ENCODE measurements at places on chromosomes 2 and 18.

GRCh38 chr2:239399433-239399920 is 1.3 kb downstream of the HDAC4 start:
- DNase-seq, result peak; percentile 9

- DNase-seq, result no peak
These were observed 80.1 kb downstream of the XDH start for GRCh38 chr2:31334311-31335026.

DNA sequence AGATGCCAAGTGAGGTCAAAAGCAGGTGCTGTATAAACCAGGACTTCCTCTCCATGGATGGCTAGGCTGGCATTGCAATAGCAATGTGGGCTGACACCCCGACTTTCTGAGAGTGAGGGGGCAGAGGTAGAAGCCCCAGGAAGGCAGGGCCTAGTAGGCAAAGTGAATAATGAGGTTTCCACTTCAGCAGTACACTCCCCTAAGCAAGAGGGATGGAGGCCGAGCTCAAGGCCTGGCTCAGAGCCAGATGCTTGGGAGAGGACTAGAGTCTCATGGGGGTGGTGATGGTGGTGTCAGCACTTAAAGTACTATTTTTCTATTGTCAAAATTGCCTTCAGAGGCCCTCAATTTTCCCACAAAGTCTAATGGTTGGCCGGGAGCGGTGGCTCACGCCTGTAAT is 41.6 kb upstream of the HK2 start:
- DNase-seq, result no peak

DNA sequence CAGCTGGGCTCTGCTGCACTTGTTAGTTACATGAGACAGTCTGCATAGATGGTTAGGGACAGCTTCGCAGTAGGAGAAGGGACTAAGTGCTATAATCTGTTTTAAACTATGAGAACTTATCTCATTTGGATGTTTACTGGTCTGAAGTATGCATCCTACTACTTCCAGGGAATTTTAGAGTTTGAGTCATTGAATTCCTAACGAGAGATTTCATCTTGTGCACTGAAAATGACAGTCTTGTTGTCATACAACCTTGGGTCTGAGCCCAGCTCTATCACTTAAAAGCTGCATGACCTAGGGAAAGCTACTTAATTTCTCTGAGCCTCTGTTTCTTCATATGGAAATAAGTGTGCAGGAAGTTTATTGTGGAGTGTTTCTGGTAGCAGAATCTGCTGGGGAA is 78.4 kb downstream of the TRIM43 start:
- no peak for DNase-seq

DNA sequence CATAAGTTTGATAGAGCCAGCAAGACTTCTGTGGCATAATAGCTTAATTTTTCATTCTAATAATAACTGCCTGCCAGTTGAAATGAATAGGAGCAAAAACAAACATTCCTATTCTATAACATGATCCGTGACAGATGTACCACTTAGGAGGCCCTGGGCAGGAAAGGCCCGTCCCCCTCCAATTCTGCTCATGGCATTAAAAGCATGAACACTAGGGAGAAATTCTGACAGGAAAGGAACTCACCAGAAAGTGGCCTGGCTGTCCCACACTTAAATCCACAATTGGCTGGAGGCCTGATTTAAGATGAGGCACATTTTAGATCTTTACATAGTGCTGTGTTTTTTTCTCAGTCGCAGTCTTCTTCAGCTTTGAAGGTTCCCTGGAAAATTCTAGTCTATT is 261.9 kb upstream of the ETAA1 start:
- DNase-seq, result peak; percentile 43

- peak; percentile 1 for DNase-seq
These were observed 108.1 kb downstream of the MARCO start for GRCh38 chr2:119049968-119050704.

DNA sequence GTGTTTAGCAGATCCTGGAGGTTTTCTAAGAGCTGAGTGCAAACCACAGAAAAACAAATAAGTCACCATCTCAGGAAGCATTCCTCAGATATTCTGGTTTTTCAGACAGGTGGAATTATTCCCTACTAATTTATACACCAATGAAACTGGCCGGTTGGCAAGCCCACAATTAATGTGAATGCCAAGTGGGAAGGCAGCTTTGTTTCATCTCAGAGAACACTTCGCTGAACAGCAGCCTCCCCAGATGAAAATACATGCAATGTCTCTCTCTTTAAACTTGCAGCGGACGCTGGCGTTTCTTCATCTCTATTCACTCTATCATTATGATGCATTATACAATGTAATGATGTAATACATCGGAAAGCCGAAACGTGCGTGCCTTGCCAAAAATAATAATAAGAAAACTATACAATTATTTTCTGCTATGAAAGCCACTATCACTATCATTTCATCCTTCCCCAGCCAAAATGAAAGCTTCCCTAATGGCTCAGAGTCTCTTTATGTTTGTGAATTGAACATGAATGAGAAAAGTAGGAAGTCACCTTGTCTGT is 649.4 kb downstream of the BCL11A start:
- no peak for DNase-seq

DNA sequence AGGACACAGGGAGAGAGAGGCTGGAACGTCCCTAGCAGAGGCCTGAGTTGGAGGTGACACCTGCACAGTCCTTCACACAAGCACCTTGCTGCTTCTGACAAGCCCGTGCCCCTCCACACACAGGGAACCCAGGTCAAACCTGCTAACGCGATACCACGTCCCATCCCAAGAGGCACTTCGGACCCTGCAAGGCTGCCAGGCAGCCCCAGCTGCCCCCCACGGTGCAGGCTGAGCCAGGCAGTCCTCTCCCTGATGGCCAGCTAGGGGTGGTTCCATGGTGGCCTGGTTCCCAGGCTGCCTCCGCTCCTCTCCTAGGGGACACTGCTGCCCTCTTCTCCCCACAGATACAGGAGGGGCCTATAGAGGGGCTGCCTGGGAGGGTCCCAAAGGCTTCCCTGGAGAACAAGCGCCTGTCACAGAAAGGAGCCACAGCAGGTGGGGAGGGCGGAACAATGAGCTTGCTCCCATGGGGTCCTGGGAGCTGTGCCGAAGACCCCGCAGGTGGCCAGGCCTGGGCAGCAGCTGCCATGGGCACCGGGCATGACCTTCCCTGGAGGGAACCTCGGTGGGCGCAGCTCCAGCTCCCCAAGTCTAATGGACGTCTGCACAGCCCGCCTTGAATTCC is 434.2 kb upstream of the MYT1L start:
- no peak for DNase-seq

GRCh38 chr2:65232636-65233035 is 5.0 kb downstream of the ACTR2 start:
- DNase-seq, result no peak

DNA sequence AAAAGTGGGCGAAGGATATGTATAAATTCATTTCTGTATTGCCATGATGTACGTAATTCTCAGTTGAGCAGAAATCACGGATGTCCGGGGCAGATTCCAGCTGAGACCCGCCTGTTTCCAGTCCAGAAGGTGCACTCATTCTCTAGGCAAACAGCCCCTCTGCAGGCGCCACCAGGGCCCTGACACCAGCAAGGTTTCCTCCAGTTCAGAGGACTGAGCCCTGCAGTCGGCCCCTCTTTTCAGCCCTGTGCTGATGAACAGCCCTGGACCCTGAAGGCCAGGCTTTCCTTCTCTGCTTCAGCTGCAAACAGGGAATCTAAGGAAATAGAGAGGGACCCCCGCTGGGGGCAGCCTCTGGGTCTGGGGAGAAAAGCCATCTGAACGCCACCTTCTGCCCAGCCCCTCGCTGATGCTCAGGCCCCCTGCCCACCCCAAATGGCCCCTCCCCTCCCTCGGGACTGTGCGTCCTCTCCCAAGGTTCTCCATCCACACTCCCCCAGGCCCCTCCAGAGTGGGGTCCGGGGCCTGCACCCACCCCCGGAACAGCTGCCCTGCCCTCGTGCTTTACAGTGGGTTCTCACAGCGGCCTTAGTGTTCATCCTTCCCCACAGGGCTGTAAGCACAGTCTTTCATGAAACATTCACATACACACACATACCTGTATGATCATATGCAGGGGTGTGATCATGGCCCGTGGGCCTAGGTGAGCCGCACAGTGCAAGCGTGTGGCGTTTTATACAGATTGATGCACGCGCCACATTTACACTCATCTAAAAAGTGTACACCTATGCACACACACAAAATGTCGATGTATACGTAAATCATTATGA is 12.1 kb downstream of the COPS9 start:
- DNase-seq, result no peak

DNA sequence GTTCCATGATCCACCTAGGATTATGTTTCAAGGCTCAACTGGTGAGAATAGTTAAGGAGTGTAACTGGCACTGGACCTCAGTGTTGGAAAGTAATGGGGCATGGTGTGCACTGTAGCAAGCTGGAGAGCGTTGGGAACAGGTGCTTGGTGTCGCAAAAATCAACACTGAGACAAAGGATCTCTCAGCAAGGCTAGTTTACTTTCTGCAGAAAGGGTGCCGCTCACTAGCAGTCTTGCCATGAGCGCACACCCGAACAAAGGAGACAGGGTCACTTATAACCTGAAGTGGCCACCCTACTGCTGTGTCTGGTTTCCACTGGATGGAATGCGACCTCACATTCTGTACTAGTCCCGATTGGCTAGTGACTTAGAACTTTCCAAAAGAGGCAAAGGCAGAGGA is 133.2 kb downstream of the TMEM17 start:
- DNase-seq, result no peak

- DNase-seq, result no peak
These were observed 68.6 kb upstream of the PXDN start for GRCh38 chr2:1812926-1813325.

DNA sequence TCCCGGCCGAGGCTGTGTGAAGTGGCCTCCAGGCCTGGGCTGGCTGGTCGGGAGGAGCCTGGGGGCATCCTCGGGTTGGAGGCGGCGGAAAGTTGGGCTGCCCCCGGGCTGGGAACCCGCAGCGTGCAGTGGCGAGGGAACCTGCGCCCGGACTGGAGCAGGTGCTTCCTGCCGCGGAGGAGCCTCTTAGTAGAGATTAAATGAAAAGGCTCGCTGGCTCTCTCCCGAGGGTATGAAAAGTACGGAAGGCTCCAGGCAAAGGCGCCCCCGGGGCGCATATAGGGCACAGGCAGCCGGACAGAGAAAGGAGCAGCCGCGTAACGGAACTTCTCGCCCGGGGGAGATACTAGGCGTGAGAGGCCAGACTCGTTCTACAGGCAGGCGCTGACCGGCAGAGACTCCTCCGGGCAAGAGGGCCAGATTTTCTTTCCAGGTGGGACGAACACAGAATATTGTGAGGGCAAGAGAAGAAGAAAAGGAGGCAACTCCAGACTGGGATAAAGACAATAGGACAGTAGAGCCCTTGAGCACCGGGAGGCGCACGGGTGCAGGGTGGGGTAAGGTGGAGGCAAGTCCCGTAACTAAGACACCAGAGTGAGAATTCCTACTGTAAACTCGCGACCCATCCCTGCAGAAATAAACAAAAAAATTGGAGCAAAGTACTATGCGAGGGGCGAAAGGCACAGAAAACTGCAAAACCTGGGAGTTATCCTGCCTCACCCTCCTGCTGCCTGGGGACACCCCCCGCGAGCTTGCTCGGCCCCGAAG is 816 bp downstream of the CDH2 start:
- DNase-seq, result peak; percentile 75

GRCh38 chr2:65749545-65749944 is 317.1 kb upstream of the SPRED2 start:
- no peak for DNase-seq

GRCh38 chr2:169963786-169964185 is 136.5 kb downstream of the UBR3 start:
- DNase-seq, result no peak

DNA sequence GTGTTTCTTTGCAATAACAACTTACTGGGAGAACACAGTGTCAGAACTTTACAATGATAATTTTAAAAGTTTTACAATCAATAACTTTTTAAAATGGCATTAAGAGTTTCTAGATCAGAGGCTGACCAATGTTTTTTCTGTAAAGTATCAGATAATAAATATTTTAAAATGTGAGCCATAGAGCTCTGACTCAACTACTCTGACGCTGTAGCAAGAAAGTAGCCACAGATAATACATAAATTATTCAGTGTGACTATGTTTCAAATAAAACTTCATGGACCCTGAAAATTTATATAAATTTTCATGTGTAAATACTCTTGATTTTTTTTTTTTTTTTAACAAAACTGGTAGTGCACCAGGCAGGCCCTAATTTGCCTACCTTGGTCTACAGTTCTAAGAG is 77.4 kb downstream of the CUL3 start:
- DNase-seq, result no peak

DNA sequence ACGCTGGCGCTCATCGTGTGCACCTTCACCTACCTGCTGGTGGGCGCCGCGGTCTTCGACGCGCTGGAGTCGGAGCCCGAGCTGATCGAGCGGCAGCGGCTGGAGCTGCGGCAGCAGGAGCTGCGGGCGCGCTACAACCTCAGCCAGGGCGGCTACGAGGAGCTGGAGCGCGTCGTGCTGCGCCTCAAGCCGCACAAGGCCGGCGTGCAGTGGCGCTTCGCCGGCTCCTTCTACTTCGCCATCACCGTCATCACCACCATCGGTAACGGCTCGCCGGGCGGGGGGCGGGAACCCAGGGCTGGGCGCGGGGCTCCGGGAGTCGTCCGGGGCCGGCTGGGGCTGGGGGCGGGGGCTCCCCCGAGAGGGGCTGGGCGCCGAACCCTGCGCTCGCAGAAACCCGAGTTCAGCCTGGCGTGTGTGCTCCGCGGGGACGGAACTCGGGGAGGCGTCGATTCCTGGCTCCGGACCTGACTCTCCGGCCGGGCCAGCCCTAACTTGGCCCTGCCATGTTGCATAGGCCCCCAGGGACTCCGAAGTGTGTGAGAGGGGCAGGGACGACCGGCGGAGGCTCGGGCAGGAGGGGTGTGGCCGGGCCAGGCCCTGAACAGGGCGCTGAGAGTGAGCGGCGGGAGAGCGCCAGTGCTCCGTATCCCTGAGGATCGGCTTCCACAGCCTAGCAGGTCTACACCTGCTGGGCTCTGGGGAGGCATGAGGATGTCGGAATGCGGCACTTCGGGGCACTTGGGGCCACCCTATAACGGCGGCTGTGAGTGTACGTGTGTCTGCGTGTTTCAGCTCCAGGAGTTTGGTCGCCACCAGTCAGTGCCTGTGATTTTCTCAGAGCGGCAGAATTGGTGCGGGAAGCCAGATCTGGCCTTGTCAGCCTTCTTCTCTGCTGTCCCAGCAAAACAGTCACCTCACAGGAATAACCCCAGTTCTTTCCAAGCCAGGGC is 651 bp downstream of the KCNK3 start:
- peak; percentile 65 for DNase-seq

- DNase-seq, result peak; percentile 2
These were observed 306.9 kb downstream of the BCL11A start for GRCh38 chr2:60246583-60246982.

GRCh38 chr2:54386585-54386984 is 69.5 kb upstream of the SPTBN1 start:
- no peak for DNase-seq

DNA sequence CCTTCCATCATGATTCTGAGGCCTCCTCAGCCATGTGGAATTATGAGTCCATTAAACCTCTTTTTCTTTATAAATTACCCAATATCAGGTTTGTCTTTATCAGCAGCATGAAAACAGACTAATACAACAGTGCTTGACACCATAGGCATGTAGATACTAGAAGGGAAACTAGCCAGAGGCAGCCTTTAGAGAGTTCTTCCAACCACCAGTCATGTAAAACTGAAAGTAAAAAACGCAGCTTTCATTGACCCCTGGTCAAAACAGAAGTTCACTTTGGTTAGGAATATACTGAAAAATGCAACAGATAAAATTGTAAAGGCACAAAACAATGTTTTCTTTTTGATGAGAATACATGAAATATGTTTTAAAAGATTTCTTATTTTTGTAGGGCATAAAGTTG is 122.8 kb upstream of the L3MBTL4 start:
- no peak for DNase-seq

- peak; percentile 14 for DNase-seq
These were observed 569 bp downstream of the TMX3 start for GRCh38 chr18:68714366-68714711.
